ENCODE measurements at places on chromosomes 16 and 17.
A peak's percentile ranks its signal among the peaks of the same experiment; 100 is the strongest.

GRCh38 chr17:80718428-80718827 lies 173.8 kb downstream of the RPTOR start:
- DNase-seq = peak; percentile 25

- DNase-seq = no peak
These were observed 52.9 kb downstream of the NF1 start for GRCh38 chr17:31147507-31148202.

DNA sequence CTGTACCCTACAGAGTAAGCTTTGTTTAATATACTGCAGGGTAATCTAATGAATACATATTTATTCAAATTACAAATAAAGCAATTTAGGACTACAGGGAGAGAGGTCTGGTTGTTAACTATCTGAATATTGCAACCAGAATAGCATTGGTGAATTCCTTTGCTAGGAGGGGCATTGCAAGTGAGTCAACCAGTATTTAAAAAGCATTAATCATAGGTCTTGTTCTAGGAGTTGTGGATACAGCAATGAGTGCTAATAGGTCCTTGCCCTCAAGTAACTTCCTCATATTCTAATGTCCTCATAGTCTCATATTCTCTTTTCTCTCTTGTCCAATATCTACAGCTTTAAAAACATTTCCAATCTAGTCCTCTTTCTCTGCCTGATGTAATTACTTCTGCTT lies 531.4 kb downstream of the CDH11 start:
- DNase-seq = no peak

DNA sequence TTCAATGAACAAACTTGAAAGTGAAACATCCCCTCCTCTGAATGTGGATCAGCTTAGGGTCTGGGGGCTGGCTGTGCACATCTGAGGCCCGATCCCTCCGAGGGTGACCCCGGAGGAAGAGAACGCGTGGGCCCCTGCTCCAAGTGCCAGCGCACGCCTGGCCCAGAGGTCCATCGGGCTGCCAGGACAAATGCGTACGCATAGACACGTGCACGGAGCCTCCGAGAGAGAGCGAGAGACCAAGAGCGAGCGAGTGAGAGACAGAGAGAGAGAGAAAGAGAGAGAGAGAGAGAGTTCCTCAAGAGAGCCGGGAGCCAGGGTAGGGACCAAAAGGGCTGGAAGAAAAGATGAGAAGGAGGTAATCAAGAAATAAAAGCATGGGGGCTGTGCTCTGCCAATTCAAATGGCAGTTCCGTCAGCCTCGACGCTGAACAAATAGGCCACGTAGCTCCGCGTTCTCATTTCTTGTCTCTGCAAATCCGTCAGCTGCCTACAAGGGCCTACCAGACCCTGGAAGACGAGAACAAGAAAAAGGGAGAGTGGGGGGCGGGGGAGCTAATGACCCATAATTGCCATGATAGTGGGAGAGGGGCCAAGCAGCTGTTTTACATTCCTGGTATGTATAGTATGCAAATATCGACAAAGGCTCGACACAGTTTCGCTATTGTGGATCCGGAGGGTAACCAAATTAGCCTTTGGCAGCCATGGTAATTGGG lies 435.3 kb upstream of the ZFHX3 start:
- no peak for DNase-seq

DNA sequence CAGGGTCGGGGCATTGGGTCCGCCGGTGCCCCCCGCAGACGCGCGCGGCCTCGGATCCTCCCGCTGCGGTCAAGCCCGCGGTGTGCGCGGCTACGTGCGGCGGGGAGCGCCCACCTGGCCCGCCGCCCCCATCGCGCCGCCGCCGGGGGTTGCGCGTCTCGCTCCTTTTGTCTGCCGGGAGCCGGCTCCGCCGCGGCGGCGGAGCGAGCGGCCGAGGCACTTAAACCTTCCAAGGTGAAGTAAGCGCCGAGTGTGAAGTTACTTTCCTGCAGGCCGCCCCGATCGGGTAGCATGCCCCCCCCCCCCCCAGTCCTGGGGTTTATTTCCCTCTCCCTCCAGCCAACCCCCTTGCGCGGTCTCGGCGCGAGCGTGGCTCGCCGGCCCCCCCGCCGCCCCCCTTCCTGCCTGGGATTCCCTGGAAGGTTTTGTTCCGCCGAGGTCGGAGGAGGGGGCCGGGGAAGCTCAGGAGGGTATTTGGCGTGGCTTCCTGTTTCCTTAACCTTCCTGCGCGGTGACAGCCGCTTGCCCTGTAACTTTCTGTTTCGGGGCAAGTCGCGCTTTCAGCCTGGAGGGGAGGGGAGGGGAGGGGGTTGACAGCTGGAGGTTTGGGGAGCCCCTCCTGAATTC lies 56.6 kb upstream of the GSE1 start:
- no peak for DNase-seq

- no peak for DNase-seq
These were observed 2.4 kb upstream of the TACO1 start for GRCh38 chr17:63598281-63598680.

DNA sequence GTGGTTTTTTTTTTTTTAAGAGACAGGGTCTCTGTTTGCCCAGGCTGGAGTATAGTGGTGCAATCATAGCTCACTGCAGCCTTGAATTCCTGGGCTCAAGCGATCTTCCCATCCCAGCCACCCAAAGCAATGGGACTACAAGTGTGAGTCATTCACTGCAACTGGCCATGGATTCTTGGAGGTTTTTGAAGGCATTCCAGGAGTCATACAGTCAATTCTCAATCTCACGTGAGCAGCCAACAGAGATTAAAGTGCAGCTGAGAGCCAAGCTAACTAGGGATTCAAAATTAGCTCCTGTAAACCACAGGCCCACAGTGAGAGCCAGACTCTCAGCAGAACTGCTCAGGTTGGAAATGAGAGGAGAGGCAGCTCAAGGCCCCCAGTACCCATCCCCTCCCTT lies 30.2 kb downstream of the XPO6 start:
- no peak for DNase-seq

GRCh38 chr17:21251337-21252010 lies 1.7 kb downstream of the NATD1 start:
- no peak for DNase-seq

DNA sequence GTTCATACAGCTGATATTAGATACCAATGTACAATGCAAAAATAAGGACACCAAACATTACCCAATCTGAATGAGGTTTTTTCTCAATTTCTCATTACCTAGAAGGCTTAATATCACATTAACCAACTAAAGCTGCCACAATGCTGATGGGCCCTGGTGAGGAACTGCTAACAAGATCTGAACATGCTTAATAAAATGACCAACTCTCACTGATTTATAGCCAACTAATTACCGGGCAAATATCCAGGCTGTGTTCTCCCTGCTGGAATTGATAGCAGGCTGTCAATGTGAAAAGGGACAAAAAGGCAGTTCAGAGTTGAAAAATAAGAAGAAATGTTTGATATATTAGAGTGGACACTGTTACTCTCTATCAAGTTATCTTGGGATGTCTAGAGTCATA lies 124.6 kb downstream of the TOX3 start:
- DNase-seq = no peak

DNA sequence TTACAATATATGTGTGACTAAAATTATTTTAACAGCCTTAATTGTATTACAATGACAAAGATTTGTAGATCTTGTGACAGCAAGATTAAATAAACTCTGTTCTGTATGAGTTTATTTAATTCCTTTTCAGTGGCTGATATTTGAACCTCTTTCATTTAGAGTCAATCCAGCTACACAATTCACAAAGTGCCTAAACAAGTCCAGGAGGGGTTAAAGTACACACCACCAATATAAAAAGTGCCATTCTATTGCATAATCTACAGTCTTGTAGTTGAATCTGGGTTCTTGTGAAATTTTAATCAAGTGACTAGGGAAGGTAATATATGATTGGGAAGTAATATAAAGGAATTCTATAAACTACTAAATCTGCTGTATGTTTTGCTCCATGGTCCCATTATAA lies 3.9 kb upstream of the NFAT5 start:
- DNase-seq = no peak

DNA sequence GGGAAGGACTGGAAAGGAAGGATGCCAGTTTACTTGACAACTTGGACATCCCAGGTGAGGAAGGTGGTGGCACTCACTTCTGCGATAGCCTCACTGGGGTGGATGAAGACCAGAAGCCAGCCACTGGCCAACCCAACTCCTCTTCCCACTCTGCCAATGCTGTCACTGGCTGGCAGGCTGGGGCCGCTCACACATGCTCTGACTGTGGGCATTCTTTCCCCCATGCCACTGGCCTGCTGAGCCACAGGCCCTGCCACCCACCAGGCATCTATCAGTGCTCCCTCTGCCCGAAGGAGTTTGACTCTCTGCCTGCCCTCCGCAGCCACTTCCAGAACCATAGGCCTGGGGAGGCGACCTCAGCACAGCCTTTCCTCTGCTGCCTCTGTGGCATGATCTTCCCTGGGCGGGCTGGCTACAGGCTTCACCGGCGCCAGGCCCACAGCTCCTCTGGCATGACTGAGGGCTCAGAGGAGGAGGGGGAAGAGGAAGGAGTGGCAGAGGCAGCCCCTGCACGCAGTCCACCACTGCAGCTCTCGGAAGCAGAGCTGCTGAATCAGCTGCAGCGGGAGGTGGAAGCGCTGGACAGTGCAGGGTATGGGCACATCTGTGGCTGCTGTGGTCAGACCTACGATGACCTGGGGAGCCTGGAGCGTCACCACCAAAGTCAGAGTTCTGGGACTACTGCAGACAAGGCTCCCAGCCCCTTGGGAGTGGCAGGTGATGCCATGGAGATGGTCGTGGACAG lies 4.5 kb downstream of the ZNF646 start:
- no peak for DNase-seq

DNA sequence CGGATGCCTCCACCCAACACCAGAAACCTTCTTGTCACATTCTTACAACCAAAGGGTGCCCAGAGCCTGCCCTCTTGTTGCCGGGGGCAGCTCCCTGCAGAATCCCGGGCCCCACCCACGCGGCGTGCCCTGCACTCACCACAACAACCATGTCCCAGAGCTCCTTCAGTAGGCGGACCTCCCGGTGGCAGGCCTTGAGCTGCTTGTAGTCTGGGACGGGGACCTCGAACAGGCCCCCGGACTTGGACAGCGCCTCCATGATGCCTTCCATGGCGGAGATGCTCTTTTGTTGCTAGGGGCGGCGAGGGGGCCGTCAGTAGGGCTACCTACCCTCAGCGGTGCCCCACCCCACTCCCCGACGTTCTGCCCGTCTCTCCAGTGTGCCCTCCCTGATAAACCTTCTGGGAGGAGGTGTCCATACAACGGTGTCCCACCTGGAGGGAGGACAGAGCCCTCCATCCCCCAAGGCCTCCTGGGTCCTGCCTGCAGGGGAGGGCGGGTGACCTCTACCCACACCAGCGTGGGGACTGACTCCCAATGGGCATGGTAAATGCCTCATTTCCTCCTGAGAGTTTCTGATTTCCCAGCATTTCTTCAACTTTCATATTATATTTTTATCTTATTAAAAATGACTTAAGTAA lies 52.2 kb downstream of the DNAH17 start:
- DNase-seq = no peak

DNA sequence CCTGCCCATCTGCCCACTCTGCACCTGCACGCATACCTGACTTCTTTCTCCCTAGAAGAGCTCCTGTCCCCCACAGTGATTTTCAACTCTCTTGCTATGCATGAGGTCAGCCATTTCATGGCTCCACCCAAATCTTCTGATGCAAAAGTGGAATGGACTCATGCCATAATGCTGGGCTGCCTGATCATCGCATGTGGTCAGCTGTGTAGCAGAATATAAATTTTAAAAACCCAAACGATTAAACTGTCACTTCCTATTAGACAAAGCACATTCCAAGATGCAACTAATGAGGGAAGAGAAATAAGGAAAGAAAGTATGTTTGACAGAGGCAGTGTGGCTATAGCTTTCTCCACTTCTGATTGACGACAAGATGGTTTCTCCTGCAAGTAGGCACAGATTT lies 26.1 kb downstream of the GRIN2A start:
- DNase-seq = no peak

- DNase-seq = no peak
These were observed 10.0 kb downstream of the HAGH start for GRCh38 chr16:1816396-1817275.

- no peak for DNase-seq
These were observed 609.4 kb upstream of the CDH5 start for GRCh38 chr16:65757064-65757463.

- no peak for DNase-seq
These were observed 40.7 kb upstream of the TANC2 start for GRCh38 chr17:62925267-62925836.

DNA sequence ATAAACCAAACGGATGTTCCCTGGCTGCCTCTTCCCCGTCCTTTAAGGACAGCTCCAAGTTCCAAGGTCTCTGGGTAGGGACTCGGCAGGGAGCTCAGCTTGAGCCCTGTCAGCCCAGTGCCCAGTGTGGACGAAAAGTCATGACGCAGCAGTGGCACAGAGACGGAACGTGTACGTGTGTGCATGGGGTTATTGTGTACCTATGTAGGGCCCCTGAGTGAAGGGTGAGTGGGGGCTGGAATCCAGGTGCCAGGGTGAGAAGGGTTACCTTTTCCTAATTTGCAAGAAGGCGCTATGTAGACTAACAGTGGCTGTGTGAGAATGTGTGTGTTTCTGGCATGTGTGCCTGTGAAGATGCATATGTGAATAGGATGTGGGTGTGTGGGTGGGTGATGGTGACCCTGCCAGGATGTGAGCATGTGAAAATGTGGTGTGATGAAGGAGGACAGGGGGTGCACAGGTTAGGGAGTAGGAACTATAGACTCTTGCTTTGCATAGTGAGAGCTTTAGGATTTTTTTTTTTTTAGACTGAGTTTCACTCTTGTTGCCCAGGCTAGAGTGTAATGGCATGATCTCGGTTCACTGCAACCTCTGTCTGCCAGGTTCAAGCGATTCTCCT lies 6.0 kb downstream of the SCN4A start:
- DNase-seq = no peak

DNA sequence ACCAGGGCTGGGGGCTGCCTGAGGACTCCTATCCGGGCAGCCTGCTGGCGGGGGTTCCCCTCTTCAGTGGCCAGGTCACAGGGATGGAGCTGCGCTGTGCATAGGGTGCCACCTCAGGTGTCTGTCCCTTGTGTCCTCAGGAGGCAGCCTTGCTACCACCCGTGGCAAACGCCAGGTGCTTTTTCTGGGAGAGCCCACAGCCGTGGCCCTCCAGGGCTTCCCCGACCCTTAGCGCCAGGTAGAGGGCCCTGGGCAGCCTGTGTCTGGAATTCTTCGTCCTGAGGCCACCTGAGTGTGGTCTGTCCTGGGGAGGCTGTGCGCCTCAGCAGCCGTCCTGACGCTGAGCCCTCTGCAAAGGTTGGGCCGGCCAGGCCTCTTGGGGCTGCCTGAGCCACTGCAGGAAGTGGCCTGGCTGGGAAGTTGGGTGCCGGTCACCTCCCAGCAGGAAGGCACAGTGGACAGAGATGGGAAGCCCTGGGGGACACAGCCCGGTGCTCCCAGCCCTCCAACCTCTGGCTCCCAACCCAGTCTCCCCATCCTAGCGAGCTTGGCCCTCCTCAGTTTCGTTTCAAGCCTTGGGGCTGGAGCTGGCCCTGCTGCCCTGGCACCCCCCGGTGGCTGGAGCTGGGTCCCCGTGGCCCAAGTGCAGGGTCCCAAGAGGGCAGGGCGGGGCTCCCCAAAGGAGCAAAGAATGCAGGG lies 7.6 kb upstream of the BAIAP3 start:
- no peak for DNase-seq

- DNase-seq = no peak
These were observed 76.2 kb upstream of the KSR1 start for GRCh38 chr17:27379888-27380533.

- no peak for DNase-seq
These were observed 5.4 kb downstream of the FASN start for GRCh38 chr17:82092628-82092994.

Measured in NCI-H187 (cell line).